Right hindlimb (tissue), 1 donor: ENCODE measurements at places on chromosomes 11 and 22.

DNA sequence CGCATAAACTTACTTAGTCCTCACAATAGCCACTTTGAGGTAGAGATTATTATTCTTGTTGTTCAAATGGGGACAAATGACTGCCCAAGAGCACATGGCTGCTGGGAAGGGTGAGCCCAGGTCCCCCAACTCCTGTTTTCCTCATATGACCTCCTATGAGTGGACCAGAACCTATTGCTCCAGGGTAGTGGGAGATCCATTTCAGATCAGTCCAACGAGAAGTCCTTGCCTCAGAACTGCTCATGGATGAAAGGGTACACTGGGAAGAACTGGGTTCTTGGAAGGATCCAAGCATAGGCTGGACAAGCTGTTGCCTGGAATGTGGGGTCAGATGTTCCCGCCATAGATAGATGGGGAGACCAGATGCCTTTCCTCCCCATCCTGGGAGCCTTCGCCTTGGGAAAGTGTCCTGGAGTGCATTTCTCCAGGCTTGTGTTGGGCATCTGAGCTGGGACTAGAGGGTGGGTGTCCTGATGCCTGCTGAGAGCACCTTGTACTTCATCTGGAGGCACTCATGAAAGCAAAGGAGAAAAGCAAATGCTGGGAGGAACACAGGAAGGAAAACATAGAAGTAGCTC is 146.3 kb upstream of the B3GAT1 start:
- DNase-seq, result no peak

DNA sequence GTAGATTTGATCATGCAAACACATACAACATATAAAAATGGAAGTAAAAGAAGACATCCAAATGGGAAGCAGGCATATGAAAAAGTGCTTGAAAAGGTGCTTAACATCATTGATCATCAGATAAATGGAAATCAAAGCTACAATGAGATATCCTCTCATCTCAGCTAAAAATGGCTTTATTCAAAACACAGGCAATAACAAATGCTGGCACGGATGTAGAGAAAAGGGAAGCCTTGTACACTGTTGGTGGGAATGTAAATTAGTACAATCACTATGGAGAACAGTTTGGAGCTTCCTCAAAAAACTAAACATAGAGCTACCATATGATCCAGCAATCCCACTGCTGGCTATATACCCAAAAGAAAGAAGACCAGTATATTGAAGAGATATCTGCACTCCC is 549 bp upstream of the TCN1 start:
- no peak for DNase-seq

GRCh38 chr22:27730641-27731433 is 70.7 kb downstream of the MN1 start:
- DNase-seq, result peak; percentile 15

- DNase-seq, result no peak
Observed at GRCh38 chr11:120516461-120517389, 5.2 kb downstream of the GRIK4 start.

DNA sequence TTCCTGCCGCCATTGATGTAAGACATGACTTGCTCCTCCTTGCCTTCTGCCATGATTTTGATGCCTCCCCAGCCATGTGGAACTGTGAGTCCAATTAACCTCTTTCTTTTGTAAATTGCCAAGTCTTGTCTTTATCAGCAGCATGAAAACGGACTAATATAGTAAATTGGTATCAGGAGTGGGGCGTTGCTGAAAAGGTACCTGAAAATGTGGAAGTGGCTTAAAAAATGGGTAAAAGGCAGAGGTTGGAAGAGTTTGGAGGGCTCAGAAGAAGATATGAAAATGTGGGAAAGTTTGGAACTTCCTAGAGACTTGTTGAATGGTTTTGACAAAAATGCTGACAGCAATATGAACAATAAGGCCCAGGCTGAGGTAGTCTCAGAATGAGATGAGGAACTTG is 89.7 kb downstream of the RSF1 start:
- DNase-seq, result no peak

GRCh38 chr11:118366287-118366686 is 6.9 kb downstream of the UBE4A start:
- DNase-seq, result no peak
